ENCODE measurements at places on chromosomes 6 and 20.

DNA sequence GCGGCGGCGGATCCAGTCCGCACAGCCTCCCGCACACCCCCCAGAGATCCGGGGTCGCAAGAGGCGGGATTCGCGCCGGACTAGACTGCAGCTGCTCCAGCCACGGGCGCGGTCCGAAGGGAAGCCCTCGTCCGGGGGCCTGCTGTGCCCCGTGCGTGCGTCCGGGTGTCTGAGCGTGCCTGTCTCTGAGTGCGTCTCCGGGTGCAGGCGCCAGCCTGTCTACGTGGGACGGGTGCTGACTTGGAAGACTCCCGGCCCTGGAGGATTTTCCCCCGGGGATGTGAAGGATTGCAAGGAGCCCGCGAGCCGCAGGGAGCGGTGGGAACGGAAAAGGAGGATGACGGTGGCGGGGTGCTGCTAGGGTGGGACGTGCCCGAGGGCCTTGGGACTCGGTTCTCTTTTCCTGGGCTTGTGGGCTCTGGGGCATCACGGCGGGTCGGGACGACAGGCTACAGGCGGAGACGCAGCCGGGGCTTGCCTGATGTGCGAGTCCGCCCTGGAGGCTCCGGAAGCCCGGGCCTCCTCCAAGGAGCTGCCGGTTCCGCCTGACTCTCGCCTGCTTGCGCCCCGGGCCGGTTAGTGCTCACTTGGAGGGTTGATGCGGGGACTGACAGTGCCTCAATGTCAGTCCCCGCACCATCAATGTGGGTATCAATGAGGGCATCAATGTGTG is 5.7 kb downstream of the MAFB start:
- DNase-seq, result no peak

GRCh38 chr20:37711001-37711400 is 17.2 kb downstream of the CTNNBL1 start:
- DNase-seq, result no peak

DNA sequence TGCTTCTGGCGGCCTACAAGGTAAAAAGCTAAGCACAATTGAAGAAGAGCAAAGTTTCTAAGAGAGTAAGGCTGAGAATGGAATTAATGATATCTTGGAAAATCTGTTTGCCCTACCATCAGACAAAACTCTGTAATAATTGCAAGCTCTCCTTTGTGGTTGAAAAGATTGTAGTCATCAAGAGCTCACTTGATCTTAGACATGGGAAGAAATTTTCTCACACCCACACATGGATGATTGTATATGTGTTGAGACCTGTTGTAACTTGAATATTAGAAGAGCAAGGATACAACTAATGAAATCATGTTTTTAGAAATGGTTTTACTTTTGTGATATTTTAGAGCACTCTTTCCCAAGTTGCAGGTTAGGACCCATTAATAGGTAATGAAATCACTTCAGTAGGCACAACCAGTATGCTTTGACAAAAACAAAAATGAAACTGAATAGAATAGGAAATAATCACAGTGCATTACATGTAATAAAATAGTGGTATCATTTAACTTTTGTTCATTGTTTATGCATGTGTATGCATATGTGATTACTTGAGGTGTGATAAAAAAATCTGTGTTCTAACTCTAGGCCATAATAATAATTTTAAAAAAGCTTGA is 14.0 kb downstream of the DCBLD1 start:
- no peak for DNase-seq

GRCh38 chr6:105536961-105537360 is 134.1 kb upstream of the PREP start:
- no peak for DNase-seq

DNA sequence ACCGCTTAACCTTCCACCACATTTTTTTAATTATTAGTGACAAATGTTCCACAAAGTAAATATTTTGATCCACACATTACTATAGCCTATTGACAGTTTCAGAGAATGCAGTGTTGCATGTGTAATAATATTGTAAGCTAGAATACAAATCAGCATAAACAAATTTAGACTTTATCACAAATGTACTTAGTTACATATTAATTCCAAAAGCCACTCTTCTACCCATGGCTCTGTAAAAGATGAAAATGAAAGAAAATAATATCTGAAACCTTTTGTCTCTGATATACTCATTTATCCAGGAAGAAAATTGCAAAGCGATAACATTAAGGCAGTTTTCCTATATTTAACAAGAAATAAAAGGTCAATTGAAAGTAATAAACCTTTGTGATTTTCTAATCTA is 954.0 kb upstream of the MAN1A1 start:
- no peak for DNase-seq

DNA sequence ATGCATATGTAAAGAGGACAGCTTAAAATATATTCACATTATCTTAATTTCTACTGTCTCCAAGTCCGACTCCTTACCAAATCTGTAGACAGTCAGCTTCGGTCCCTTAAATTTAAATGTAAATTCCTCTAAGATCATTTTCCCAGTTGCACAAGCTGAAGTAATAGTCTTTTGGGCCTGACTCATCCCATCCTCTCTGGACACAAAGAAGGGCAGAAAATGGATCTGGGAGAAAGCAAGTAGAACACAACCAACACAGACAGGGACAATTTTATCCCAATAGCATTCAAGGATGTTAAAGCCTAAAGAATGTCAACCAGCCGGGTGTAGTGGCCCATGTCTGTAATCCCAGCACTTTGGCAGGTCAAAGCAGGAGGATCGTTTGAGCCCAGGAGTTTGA is 228.3 kb downstream of the ARHGAP18 start:
- no peak for DNase-seq

DNA sequence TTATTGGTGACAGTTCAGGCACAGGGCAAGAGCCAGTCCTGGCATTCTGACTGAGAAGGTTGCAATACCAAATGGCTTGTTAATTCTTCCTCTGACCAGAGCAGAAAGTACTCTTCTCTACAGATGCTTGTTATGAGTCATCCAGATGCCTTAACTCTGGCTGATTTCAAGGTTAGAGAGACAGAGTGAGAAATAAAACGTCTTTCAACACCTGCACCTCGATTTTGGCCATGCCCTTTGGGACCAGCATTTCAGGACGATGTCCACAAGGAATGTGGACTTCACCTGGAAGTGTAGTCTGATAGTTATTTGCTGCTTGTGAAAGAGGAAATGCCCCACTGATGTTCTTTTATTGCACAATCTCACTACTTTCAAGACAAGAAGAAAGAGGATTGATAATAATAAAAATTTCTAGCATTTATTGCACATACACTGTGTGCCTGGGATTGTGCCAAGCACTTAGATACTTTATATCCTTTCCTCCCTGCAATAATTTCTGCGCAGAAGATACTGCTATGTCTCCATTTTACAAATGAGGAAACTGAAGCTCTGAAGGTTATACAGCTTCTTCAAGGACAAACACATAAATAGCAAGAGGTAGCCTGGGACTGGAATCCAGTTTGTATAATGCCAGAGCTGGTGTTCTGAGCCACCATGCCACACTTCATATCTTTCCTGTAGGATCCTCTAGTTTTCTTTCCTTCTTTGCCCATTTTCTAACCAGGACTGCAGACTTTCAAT is 33.5 kb upstream of the MCM3 start:
- DNase-seq, result no peak

DNA sequence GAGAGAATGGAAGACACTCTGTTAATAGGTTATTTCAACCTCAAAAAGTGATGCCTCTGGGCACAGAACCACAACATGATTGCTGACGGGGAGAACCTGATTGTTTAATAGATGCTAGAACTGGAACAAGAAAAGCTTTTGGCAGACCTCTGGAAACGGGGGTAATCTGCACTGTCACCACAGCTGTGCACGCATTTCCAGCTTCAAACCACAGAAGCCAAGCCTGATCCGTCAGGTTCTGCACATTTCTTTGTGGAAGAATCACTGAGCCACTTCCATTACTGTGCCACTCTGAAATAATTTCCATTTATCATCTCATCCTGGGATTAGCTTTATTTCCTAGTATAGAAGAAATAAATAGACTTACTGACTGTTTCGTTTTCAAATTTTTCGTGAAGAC is 309.3 kb downstream of the FARS2 start:
- no peak for DNase-seq

- no peak for DNase-seq
These were observed 57.7 kb upstream of the FERMT1 start for GRCh38 chr20:6180531-6180930.

DNA sequence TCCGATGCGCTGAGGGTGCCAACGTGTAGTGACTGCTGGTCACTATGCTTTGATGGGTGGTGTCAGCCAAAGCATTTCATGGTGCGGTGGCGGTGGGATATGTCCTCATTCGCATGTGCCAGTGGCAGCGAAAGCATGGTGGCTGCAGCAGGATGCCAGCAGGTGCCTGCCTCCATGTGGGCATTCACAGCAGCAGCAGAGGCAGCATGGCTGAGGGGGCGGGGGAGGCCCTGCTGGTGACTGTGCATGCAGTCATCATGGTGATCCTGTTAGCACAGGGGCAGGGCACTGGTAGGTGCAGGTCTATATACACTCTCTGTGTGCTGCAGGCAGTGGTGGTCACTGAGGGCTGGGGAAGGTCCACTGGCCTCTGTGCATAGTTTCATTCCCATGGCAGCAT is 22.0 kb downstream of the FIG4 start:
- DNase-seq, result no peak

DNA sequence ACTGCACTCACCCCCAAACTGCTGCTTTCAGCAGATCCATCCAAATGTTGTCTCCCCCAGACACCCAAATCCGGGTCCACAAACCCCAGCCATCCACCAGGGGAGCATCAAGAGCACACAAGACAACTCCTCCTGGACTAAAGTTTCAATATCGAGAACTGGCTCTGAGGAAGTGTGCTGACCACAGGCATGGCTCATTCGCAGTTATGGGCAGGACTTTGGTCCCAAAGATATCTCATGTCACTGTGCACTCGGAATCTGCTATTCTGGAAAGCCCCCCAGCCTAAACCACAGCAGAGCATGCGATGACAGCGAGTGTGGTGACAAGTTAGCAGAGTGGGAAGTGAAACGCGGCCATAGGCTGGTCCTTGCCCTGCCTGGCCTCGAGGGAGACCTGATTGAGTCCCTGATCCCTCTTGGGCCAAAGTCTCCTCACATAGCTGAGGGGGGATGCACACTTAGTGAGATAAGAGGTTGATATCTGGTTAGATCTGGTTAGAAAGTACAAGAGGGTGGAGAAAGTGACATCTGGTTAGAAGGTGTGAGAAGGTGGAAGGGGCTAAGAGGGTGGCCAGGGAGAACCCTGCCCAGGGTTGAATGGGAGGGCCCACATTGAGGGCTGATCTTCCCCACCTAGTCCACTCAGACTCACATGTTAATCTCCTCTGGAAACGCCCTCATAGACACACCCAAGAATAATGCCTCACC is 149.7 kb downstream of the MRPL14 start:
- DNase-seq, result no peak

All from cortex of kidney (tissue), 1 donor.